ENCODE measurements at places on chromosomes 2 and 18. TPM values are rescaled to one million over a fixed set of nuclear protein-coding genes. Genes with fewer than 3 reads are reported as not detected.

DNA sequence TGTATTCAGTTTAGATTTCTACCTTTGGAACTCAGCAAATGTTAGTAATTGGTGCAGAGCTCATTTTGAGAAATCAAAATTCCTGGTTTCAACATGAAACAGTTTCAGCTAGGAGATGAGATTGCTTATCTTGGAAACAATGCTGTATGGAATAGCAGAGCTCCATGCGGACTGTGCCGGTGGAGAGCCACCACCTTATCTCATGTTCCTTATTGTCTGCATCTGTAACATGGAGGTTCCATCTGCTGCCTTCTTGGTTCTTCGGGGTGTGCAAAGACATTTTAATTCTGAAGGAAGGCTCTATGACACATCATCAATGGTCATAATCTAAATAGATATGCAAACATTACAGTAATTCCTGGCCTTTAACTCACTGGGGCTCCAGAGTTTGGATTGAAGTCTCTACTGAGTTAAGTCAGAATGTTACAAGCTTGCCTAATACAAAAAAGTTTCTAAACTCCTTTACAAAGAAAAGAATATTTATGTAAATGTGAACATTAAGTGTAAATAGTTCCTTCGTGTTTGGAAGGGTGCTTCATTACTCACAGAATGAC lies 65.3 kb downstream of the PRKRA start:
- DNase-seq, result no peak

DNA sequence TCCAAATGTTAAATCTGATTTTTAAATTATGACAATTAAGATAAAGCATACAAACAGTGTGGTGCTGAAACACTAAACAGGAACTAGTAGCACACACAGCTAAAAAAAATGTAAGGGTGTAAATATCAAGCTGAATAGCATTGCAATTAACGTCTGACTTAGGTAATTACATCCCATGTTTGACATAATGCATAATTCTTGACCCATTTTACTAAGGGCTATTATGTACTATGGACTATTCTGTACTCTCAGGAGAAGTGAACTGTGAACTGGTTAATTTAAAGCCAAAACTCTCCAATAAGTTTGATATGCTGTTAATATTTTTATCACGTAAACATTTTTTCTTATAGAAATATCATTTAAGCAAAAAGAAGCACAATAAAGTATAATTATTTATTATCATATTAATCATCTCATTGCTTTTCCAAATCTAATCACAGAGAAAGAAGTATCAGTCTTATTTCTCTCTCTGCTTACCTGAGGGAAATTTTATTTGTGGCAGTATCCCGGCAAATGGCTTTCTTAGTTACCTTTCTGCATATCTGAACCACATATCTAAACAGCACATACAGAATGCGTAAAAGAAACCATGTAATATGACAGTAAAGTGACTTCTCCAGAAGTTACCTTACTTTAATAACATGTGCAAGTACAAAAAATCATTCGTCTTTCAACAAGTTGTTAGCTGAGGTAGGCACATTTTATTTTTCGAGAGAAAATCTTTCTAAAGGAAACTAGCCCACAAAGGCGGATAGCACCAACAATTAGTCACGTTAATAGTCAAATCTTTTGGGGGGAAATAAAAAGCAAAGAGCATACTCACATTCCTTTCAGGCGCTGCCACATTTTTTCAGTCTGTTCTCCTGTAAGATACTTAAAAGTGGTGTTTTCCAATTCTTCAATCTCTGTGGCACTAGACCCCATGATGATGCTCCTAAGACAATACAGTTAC lies 94.9 kb upstream of the PDE1A start:
- no peak for DNase-seq

- DNase-seq, result peak; percentile 79
Measured at GRCh38 chr2:119517433-119517832, 6.8 kb downstream of the SCTR start.

GRCh38 chr2:143528021-143528420 lies 398.8 kb downstream of the ARHGAP15 start:
- DNase-seq, result no peak

GRCh38 chr2:121008975-121009374 lies 273.3 kb downstream of the GLI2 start:
- DNase-seq, result no peak

Gene NEB
- total RNA-seq, result 0.09 TPM

Gene AQP12A
- not detected for total RNA-seq

Gene TMEM131
- total RNA-seq, result 41.7 TPM

Data from activated CD4-positive, alpha-beta T cell treated with anti-CD3 and anti-CD28 coated beads, Interleukin-2, amount 10 ng/mL, durations not matched to agents 24 days and 14 days (primary cell).